ENCODE measurements at places on chromosomes 5 and 9. TPM values are rescaled to one million over a fixed set of nuclear protein-coding genes. Genes with fewer than 3 reads are reported as not detected.

GRCh38 chr5:24401773-24402172 lies 243.0 kb downstream of the CDH10 start:
- DNase-seq: peak; percentile 10

GRCh38 chr5:168860081-168860480 lies 280.9 kb upstream of the PANK3 start:
- no peak for DNase-seq

DNA sequence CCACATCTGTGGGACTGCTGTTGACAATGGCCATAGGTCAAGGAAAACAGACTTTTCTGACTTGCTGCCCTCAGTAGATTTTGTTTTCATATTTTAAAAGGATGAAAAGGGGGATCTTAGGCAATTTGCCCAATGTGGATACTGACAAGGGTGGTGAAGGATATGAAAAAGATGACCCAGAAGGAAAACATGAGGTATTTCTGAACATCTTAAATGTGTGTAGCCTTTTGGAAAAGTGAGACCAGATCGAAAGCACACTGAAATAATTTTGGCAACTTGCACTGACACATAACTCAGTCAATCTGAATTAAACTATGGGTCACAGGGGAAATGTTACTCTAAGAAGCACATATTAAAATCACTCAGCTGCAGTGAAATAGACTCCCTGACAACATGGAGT lies 1793.0 kb upstream of the ACO1 start:
- DNase-seq: no peak

- no peak for DNase-seq
Measured at GRCh38 chr5:92909602-92909962, 671.4 kb downstream of the NR2F1-AS1 start.

DNA sequence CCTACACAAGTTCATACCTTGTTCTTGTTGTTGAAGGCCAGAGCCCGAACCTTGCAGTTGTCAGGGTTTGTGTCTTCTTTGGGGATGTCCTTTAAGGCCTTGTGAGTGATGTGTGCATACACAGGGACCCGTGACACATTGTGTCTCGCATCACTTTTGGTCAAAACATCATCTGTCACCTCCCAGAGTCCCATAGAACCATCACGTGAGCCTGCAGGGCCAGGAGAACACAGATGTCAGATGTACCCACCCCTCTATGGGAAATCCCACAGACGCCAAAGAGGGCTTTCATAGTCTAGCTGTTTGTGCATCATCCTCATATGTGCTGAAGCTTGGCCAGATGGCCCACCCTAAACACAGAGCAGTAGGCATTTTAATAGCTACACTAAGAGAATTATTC lies 28.2 kb downstream of the DCAF12 start:
- no peak for DNase-seq

GRCh38 chr9:111873901-111874300 lies 22.7 kb upstream of the UGCG start:
- no peak for DNase-seq

Gene SPINK6
- total RNA-seq: not detected

DNA sequence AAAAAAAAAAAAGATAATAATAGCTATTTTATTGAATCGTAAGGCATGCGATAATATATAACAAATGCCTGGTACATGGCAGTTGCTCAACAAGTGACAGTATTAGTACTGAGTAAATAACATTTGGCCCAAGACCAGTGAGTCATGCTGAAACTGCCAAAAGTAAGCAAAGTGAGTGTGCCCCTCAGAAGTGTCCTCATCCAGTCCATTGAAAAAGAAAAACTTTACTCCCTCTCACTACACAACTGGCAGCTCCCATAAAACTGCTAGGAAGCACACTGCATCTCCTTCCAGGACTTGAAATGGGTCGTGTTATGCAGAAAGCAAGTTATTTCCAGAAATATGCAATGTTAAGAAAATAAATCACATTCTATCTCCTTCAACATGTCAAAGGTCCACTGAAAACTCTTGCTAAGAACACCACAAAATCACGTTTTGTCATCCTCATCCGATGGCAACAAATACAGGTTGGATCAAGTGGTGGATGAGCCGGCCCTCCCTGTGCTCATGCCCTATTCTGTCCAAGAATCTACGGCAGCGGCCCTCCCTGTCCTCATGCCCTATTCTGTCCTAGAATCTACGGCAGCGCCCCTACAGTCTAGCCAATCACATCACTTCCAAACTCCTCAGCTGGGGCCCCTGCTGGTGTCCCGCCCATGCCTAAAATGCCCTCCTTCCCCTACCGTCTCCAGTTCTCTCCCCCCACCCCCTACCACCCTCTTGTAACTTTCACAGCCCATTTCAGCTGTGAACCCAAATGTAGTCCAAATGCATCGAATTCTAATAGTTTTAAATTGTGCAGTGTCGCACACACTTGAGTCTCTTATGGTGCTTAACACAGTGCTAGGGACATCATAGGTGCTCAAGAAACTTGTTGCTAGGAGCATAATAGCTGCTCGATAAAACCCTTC lies 12.5 kb downstream of the PTCH1 start:
- no peak for DNase-seq

Gene CARD6
- total RNA-seq: 0.63 TPM

DNA sequence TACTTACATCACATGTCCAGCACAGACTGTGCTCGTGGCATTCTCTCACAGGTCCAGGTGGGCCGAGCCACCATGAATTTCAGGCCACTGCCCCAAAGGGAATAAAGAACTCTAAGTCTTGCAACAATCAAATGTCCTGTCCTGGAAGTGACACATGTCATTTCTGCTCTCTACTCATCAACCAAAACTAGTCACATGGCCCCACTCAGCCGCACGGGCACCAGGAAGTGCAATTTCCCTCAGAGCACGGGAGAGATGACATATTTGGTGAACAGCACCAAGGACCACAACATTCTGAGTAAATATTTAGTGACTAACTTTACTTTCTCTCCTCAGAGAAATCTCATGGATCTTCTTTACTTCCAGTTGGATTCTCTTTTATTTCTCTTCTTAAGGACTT lies 131.1 kb upstream of the TUT7 start:
- DNase-seq: no peak

Gene WDR70
- 19.0 TPM for total RNA-seq

Gene WDR36
- 21.0 TPM for total RNA-seq

Gene MEGF9
- total RNA-seq: 9.9 TPM

- no peak for DNase-seq
Measured at GRCh38 chr9:93679536-93680442, 103.4 kb downstream of the PHF2 start.

DNA sequence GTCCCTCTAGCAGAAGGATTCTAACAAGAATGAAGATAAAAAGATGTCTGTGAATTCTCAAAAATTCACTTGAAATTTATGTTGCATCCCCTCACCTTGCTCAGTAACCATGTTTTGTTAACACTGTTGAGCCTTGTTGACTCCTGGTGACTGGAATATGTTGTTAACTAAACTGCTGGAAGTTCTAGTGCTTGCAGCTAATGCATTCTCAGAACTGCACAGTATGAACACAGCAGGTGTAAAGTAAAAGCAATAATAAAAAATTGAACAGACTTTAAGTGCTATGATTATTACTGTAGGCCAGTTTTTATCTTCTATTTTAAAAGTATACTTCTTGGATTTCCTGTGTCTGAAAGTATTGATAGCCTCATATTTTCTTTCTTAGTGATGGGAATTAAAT lies 388.7 kb upstream of the PTPRD start:
- DNase-seq: no peak

DNA sequence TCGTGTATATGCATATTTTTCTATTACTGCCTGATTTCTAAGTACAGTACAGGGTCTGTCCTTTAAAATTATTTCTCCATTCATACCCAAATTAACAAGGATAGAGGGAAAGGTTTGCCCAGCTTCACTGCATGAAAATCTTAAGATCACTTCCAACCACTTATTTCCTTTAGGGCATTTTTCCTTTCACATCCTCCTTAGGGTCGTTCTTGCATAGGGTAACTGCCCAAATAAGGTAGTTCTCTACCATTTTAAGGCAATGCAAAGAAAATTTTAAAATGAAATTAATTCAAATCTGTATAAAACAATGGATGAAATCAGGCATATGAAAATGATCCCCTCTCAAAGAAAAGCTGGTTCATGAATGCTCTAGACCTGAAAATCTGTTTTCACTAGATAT lies 4.1 kb upstream of the CDC20B start:
- no peak for DNase-seq

DNA sequence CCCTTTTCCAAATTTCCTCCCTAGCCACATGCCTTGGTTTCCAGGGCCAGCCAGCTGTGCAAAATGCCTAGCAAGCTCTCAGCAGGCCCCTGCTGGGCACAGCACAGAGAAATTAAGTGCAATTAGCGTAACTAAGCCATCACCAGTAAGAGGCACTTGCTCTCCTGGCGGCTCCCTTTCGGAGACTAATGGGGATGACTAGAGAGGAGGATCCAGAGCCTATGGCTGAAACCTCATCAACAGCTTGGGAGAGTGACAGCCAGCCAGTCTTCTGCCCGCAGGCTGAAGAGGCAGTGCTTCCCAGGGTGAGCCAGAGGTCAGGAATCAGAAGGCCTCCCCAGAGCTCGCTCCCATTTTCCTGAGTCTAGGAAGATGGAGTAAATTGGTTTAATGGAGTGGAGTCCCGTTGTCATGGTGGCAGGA lies 108.4 kb downstream of the KCNIP1 start:
- no peak for DNase-seq

- DNase-seq: peak; percentile 83
Measured at GRCh38 chr9:89137542-89138462, 40.8 kb downstream of the SHC3 start.

Gene FAM151B
- 0.06 TPM for total RNA-seq

Gene ZNF608
- 37.5 TPM for total RNA-seq

Measured in epithelial cell of proximal tubule (primary cell).